ENCODE measurements at places on chromosomes 16 and 17.

DNA sequence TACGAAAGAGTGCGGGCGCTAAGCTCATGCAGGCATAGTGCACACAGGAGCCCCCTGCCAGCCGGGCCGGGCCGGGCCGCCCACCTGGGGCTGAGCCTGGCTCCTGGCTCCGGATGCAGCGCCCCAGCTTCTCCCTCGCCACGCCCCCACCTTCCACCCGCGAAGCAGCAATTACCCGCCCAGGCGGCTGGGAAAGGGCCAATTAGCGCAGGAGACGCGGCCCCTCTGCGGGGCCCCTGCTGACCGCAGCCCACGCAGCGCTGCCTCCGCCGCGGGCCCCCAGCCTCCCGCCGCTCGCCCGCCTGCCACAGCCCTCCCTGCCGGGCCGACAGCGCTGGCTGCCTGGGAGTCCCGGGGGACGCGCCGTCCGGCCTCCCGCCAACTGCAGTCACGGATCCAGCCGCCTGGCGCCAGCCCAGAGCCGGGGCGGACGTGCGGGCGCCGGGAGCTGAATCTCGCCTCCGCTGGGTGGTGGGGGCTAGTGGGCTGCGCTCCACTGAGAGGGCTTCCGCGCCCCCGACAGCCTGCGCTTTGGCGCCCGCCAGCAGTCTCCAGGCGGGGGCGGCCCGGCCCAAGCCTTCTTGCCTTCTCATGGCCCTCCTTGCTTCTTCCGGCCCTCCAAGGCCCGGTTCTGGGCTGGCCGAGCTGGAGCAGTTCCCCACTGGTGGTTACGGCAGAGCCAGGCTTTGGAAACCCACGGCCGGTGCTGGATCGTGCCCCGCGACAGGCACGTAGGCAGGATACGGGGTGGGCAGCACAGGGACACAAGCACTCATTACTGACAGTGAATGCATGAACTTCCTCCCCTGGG, 14.9 kb upstream of the CBFB start:
- peak; percentile 92 for DNase-seq

DNA sequence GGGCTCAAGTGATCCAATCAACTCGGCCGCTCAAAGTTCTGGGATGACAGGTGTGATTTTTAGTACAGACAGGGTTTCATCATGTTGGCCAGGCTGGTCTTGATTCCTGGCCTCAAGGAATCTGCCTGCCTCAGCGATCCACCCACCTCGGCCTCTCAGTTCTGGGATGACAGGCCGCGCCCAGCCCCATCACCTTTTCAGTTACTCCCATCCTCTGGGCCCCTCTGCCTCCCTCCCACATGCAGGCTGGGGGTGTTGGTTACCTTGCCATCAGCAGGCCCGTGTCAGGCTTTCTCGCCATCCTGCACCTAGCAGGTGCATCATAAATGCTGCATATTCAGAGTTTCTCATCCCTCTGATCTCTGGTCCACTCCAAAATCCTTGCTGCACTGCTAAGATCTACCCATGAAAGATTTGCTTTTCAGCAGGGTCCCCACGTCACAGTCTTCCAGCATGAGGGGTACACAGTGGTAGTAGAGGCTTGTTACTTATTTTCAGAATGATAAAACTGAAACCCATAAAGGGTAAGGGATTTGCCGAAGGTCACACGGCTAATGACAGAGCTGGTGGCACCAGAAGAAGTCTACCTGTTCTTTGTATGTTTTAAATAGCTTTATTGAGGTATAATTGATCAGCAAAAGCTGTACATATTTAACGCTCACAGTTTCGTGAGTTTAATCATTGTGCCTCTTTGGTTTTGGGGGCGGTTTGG, 16.6 kb downstream of the PMM2 start:
- no peak for DNase-seq

DNA sequence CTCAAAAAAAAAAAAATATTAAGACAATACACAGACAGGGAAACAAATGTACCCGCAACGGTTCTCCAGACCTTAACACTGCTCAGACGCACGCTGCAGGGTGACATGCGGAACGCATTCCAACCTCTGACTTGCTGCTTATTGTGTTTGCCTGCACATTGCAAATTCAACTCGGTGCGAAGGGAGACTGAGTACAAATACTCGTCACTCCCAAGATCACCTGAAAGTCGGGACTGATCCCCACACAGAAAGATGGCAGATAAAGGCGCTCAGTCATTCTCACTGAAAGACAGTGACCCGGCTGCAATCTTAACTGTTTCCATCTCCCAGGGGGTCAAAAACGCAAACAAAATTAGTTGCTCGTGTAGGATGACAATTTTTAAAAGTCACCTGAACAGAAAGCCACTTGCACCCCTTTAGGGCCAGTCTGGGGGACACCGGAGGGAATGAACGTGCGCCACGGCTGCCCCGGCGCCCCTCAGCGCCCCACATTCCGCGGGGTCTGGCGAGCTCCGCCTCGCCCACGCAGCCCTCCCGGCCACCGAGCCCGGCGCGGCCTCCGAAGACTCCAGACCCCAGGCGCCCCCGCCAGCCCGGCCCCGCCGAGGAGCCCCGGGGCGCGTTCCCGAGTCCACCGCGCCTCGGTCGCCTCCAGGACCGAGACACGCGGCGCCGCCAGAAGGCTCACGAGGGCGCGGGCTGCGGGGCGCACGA, 589 bp downstream of the CLCN7 start:
- no peak for DNase-seq

GRCh38 chr16:82464187-82464586, 162.6 kb upstream of the CDH13 start:
- no peak for DNase-seq

DNA sequence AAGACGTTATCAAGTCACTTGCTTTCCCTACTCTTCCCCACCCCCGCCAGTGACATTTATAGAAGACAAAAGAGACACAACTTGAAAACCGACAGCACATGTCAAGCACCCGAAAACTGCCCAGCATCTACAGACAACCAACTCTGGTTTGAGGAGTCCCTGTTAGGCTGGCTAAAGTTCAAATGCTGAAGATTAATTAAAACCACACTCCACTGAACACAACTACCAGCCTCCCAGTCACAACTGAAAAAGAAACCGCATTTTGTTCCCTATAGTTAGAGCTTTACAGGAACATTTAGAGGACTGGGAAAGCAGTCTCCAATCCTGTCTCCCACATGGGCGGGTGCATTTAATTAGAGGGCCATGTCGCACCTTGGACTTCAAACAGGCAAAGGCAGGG, 73.0 kb upstream of the COX10 start:
- DNase-seq, result no peak

DNA sequence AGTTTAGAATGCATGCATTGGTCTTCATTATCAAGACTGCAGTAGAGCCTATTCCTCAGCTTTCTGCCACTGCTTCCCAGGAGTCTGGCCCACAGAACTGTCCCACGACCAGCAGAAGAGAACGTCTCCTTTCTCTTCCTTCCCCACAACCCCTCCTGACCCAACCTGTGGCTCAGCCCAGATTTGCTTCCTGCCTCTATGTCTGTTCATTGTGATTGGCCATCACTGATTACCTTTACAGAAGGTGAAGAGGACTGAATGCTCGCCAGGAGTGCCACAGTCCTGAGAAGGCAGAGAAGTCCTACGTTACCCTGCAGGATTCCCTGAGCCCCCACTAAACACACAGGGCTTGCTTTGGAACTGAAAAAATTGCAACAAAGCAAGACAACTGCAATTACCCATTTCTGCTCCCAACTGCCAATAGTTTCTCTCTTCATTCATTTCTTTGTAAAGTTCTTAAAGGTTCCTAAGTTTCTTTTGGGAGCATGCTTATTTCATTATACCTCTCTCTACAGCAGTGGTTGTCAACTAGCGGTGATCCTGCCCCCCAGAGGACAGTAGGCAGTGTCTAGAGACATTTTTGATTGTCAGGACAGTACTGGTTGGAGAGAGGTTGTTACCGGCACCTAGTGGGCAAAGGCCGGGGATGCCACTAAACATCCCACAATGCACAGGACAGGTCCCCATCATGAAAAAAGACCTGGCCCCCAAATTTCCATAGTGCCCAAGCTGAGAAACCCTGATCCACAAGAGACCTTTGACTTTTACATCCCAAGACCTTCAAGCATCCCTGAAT, 4.5 kb upstream of the NAT9 start:
- DNase-seq, result no peak

GRCh38 chr17:11853321-11854151, 143.7 kb downstream of the ZNF18 start:
- DNase-seq, result peak; percentile 34

- DNase-seq, result peak; percentile 83
Measured at GRCh38 chr17:42287305-42287976, 857 bp upstream of the STAT5A start.

DNA sequence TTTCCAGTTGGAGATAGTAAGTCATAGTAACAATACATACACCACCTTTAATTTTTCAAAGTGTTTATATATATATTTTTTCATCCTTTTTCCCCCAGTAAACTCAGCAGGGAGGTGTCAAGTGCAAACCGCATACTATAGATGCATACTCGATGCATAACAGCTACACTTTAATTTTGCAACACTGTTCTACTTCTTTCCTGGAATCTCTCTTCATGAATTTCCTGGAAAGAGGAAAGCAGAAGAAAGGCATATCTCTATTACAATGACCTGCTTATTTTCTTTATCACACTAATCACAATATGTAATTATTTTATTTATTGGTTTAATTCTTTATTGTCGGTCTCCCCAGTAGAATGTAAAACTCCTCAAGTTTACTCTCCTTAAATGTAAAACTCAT, 140.0 kb downstream of the SNX11 start:
- DNase-seq, result no peak

- no peak for DNase-seq
Measured at GRCh38 chr16:67190448-67191399, 788 bp upstream of the EXOC3L1 start.

DNA sequence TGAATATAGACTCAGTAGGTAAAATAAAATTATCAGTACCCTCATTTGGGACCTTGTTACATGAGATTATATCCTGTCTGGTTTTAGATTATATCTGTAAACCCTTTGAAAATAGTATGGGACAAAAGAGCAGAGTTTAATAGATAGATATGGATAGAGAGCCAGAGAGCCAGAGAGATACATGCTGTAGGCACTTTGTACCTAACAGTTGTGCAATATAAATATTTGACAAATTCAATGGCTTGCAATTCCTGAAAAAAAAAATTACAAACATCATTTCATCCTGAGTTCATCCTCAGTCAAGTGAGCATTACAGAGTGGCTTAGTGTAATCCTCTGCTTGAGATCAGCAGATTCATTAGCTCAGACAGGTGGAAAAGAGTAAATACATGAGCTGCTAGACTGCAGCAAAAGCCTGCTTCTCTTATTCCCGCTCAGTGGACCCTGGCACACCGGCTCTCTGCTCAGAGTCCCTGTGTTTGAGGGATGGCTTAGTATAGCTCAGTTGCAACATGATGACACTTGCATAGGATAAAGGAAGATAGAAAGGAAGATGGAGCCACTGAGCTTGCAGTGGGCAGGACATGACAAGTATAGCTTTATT, 931.6 kb upstream of the GOT2 start:
- DNase-seq, result no peak

- no peak for DNase-seq
Measured at GRCh38 chr17:2978991-2979390, 84.4 kb downstream of the OR1D5 start.

GRCh38 chr17:45200701-45201100, 21.0 kb upstream of the FMNL1 start:
- DNase-seq, result no peak

DNA sequence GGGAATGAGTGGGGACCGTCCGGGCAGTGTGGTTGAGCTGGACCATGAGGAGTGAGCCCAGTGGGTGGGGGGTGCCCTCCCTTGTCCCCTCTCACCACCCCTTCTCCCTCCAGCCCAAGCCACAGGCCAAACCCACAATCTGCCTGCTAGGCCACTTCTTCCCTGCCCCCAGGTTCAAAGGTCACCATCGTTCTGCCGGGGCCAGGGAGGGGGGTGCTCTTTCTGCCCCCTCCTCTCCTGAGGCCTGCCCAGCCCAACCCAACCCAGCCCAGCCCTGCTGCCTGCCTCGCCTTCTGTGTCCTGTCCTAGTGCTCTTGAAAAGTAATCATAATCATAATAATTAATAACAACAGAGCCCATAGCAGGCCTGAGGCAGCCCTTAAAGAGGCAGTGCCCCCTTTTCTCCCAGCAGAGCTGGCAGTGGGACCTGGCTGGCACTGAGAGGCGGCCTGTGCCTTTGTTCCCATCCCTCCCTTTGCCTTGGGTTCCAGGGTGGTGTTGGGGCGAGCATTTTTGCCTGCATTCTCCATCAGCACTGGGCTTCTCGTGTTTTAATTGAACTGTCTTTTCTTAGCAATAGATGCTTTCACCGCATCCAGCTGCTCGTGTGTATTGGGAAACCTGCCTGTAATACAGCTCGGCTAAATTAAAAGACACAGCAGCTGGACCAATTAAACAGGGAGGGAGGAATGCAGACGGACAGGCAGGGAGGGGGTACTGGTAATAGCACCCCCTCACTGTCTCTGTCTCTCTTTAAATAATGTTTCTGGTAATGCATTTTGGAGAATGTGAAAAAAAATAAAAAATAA, 46.8 kb downstream of the SREBF1 start:
- no peak for DNase-seq

DNA sequence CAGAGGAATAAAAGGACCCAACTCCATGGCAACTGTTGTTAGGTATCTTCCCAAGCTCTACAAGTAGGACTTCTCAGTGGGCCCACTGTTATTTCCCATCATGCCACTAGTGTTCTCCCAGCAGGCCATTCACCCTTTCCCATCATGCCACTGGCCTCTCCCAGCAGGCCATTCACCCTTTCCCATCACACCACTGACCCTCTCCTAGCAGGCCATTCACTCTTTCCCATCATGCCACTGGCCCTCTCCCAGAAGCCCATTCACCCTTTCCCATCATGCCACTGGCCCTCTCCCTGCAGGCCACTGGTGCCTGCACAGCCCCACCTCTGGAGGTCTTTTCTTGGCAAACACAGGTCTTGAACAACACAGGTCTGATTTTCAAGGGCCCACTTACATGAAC, 36.3 kb downstream of the IFT140 start:
- no peak for DNase-seq

DNA sequence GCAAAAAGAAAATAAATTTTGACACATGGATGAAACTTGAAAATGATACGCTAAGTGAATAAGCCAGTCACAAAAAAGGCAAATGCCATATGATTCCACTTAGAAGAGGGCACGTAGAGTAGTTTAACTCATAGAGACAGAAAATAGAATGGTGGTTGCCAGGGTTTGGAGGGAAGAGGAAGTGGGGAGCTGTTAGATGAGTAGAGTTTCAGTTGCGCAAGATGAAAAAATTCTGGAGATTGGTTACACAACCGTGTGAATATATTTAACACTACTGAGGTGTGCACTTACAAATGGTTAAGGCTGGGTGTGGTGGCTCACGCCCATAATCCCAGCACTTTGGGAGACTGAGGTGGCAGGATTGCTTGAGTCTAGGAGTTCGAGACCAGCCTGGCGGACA, 93.4 kb upstream of the TMEM132E start:
- no peak for DNase-seq

GRCh38 chr17:82309656-82310570, 7.5 kb downstream of the CD7 start:
- no peak for DNase-seq
